ENCODE measurements at places on chromosomes 13 and 19.

- DNase-seq: peak; percentile 45
These were observed 558 bp upstream of the PPAN start for GRCh38 chr19:10105509-10106099.

DNA sequence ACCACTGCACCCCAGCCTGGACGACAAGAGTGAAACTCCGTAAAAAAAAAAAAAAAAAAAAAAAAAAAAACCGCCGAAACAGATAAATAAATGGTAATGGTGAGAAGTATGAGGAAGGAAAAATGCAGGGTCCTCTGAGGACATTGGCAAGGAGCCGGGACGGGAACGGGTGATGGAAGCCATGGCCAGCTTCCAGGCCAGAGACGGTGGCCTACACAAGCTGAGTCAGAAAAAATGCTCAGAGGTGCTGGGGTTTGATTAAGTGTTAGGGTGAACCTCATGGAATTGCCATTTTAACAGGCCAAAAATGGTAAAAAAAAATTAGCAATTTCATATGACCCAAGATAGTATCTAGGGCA is 866 bp upstream of the ZSWIM4 start:
- no peak for DNase-seq

DNA sequence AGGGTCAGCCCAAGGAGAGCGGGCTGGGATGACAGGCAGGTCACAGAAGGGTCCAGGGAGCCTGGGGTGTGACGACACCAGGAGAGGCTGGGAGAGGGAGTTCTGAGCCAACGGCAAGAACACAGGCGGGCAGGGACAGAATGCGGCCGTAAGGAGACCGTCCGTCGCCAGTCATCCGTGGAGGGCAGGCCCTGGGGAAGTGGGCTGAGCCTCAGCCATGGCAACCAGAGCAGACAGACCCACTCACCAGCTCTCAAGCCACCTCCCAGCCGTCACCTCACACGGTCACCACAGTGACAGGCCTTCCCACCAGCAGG is 3.7 kb upstream of the TMEM86B start:
- no peak for DNase-seq

GRCh38 chr13:51419001-51419636 is 33.7 kb downstream of the INTS6 start:
- peak; percentile 30 for DNase-seq

DNA sequence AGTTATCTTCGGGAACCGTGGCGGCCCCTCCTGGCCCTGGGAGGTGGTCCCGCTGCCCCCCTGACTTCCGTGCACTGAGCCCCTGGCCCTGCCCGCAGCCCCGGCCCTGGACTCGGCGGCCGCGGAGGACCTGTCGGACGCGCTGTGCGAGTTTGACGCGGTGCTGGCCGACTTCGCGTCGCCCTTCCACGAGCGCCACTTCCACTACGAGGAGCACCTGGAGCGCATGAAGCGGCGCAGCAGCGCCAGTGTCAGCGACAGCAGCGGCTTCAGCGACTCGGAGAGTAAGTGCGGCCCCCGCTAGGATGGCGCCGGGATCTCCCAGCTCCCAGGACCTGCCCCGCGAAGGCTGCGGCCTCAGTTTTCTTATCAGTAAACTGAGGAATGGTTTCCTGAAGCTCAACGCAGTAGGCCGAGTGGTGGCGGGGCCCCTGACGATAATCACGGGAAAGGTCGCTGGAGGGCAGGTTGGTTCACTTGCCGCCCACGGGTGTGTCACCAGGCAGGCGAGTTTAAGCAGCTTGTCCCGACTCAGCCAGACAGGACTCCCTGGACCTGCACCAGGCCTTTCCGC is 924 bp downstream of the RGCC start:
- DNase-seq: peak; percentile 31

DNA sequence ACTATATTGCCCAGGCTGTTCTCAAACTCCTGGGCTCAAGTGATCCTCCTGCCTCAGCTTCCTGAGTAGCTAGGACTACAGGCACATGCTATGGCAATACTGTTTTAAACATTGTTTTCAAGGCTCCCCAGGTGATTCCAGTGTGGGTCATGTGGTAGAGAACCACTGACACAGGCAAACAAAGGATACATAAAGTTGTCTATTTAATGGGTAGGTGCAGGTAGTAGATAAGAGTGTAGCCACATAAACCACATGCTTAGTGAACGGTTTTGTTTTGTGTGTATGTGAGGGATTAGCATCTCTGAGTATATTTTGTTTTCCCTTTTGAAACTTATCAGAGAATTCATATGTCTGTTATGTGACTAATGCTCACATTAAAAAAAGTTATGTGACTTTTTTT is 36.7 kb downstream of the USPL1 start:
- no peak for DNase-seq

DNA sequence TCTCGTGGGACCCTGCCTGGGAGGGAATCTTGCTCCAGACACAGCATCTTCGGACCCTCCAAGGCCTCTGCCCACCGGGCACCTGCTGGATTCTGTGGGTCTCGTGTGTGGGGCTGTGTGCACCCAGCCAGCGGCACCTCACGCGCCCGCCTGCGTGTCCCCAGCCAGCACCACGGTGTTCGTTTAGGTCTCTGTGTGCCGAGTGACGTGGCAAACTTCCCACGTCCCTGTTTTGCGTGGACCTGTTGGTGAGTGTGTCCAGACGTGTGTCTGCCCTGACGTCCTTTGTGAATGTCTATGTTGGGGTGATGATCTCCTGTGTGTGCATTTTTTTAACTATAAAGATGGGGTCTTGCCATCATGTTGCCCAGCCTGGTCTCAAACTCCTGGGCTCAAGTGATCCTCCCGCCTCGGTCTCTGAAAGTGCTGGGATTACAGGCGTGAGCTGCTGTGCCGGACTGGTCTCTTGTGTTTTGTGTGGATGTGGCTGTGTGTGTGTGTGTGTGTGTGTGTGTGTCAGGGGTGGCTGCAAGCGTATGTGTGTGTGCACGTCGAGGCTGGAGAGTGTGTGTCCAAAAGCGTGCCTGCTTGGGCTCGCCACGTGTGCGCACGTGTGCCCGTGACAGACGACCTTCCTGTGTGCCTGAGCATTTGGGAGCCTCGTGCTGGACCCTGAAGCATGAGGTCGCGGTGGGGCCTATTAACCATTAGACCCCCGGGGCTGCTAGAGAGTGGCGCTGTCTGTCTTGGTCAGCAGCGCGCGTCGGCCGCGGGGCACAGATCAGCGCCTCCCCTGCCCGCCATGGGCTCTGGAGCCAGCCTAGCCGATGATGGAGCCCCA is 15.7 kb downstream of the ARID3A start:
- DNase-seq: no peak

- no peak for DNase-seq
These were observed 73.8 kb upstream of the FAM216B start for GRCh38 chr13:42707586-42707985.

DNA sequence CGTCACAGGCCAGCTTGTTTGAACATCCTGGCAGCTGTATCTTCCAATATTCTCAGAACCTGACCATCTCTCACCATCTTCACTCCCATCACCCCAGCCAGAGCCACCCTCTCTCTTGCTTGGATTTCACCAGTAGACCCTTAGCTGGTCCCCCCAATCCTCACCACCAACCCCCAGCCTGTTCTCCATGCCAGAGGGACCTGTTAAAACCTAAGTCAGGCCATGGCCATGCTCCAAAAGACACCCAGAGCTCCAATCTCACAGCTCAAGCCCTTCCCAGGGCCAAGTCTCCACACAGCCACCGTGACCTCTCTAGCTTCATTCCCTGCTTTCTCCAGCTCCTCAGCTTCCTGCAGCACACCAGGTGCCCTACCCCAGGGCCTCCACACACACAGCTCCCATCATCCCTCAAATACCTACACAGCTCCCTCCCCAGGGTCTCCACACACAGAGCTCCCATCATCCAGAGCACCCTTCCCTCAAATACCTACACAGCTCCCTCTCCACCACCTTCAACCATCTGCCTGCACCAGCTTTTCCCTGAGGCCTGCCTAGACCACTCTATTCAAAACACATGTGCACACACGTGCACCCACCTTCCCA is 13.8 kb downstream of the EPS8L1 start:
- DNase-seq: no peak

DNA sequence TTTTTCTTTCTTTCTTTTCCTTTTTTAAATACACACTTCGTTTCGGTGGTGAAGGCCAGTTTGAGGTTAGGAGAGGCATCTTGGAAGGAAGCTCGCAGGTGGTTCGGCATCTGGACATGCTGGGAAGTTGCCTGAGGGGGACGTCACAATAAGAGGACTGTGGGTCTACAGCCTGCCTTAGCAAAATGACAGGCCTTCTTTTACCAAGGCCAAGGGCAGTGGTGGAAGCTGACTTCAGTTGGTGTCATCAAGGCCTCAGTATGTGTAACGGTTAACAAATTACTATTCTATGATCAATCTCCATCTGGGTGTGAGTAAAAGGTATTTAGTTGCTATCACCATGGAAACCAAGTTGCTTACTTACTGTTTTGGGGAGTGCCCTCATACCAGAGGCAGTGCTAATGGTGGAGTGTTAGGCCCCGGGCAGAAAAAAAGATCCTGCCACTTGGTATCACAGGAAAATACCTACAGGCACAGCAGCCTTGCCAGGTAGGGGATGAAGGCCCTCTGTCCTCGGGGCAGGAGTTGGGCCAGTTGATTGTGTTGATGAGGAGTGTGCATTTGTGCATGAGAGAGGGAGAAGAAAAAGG is 10.3 kb downstream of the ACTN4 start:
- no peak for DNase-seq

DNA sequence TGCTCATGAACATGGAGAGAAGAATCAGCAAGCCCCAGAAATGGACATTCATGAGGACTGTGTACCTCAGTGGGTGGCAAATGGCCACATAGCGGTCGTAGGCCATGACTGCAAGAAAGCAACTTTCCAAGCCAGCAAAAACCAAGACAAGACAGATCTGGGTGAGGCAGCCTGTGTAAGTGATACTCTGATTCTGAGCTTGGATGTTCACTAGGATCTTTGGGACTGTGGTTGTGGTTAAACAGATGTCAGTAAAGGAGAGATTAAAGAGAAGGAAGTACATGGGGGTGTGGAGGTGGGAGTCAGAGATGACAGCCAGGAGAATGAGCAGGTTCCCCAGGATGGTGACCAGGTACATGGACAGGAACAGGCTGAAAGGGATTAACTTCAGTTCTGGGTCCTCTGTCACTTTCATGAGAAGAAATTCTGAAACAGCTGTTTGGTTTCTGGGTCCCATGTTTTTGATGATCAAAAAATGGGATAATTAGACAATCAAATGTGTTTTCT is at the start of gene OR7G1:
TSS of gene OR7G1 (minus strand) at position 457 of the 507 bp plus-strand sequence. CDS start at position 457, 0 bp downstream.
- DNase-seq: no peak

DNA sequence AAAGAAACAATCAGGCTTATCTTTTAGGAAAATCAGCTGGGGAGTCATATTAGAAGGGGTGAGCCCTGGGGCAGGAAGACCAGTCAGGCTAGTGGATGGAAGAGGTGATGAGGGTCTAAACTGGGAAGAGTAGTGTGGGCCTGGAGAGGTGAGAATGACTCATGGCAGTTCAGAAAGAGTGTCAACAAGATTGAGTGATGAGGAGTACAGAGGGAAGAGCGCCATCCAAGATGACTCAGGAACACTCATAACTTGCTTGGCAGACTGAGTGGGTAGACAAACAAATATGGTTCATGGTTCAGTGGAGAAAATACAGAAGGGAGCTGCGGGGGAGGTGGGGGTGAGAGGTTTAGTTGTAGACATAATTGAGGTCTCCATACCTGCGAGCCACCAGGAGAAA is 17.3 kb upstream of the CLDN10 start:
- no peak for DNase-seq

DNA sequence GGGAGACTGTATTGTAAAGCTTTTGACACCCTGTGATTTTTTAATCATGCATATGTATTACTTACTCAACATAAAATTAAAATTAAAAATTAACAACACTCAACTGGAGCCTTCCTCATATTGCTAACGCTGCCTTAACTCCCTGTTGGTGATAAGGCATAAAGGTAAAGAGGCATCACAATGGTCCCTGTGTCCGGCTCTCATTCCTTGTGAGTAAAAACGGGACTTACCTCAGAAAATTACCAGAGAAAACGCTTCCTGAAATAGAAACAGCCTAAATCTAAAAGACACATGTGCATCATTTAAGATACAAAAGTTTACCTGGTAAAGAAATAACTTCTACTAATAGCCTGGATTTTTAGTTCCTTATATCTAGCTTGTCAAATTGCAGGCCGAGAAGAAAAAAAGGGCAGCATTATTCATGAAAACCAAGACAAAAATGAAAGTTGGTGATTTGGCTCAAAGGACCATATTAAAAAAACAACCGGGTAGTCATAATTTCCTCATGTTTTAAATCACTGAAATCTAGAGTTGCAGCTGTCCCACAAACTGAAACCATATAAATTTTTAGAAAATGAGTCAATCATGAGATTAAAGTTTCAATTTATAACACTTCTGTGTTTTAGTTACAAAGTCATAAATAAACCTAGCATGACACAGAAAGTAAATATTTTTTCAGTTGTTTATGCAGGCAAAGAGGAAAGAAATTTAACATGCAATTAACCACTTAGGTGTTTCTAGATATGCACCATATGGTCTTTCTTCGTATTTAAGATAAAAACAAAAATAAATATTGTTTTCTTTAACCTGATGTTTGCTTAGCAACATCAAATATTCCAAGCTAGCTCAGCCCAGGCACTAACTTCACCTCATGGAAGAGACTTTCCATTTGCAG is 94.7 kb downstream of the MIPEP start:
- no peak for DNase-seq

DNA sequence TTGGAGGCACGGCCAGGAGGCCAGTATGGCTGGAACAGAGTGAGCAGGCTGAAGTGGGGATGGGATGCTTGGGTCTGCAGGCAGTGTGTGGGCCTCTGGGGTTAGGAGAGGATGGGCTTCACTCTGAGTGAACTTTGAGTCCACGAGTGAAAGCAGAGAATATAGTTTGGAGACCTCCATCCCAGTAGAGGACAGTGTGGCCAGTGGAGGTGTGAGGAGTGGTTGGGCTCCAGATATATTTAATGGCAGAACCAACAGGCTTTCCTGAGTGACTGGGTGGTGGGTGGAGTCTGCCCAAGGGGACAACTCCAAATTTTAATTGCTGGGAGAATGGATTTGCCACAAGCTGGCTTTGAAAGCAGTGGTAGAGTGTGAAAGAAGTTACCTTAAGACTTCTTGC is 27.3 kb downstream of the GATAD2A start:
- DNase-seq: no peak
